ENCODE measurements at places on chromosomes 2 and 18.

DNA sequence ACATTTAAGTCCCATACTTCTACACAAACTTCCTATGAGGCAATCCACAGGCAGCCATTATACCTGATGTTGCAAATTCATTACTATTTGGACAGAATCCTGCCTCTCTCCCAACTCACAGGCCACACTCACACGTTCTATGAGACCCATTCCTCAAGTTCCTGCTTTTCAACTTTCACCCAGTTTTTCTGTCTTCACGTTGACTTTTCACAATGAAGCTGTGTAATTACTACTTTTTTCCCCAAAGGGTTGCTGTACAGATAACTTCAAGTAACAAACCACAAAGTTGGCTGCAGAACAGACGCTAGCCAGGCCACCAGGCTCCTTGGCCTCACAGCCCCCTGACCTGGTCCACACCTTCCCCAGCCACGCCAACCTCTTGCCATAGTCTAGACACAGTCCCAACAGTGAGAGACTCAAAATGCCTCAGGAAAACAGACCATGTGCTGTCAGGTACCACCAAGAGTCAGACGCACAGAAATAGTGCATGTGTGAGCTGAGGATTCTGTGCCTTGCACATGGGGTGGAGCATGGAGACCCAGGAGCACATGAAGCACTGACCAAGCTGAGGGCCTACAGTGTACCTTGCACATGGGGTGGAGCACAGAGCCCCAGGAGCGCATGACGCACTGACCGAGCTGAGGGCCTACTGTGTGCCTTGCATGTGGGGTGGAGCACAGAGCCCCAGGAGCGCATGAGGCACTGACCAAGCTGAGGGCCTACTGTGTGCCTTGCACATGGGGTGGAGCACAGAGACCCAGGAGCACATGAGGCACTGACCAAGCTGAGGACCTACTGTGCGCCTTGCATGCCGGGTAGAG, 61.0 kb downstream of the EIPR1 start:
- DNase-seq, result no peak

DNA sequence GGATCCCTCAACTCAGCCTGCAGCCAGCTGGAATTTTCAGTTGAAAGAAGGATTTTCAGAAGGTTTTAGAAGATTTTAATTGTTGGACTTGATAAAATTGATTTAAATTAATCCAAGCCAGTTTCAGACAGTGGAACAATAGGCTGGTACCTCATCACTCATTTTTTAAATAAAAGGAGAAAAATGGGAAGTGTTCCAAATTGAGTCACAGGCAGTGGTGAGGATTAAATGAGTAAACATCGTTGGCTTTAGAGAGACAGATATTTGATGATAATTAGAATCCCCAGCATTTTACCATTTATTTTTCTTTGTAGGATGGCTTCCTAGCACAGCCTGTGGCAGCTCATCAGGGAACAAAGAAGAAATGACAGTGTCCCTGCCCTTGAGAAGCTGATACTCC, 7.4 kb downstream of the CXCR4 start:
- no peak for DNase-seq

GRCh38 chr2:30218338-30218713, 13.0 kb upstream of the LBH start:
- no peak for DNase-seq

GRCh38 chr18:44637210-44638033, 43.3 kb upstream of the SETBP1 start:
- DNase-seq, result no peak

DNA sequence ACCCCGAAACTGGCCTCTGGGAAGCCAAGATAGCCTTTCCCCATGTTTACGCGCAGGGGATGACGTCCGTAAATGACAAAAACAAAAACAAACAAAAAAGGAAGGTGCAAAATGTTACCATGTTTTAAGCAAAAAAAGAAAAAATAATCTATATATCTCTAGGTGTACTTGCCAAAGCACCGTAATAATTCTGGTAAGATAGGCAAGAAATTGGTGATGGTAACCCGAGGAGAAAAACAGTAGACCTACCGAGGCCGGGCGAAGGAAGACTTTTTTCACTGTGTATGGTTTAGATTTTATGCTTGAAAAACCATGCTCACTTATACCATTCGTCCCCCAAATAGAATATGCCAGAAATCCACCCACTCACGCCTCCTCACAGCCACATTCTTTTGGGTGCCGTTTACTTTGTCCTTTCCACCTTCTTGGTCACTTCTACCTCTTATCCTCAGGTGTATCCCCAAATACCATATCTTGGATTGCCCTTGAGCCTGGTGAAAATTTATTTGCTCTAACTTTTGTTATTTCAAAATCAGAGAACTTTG, 8.0 kb downstream of the GATA6 start:
- DNase-seq, result no peak

GRCh38 chr2:226483745-226484619, 315.6 kb downstream of the IRS1 start:
- no peak for DNase-seq

Measured in activated CD4-positive, alpha-beta T cell treated with anti-CD3 and anti-CD28 coated beads, Interleukin-2, amount 50 U/mL, for 1 hour (primary cell).